ENCODE measurements at places on chromosomes 12 and 14.
A peak's percentile ranks its signal among the peaks of the same experiment; 100 is the strongest.

DNA sequence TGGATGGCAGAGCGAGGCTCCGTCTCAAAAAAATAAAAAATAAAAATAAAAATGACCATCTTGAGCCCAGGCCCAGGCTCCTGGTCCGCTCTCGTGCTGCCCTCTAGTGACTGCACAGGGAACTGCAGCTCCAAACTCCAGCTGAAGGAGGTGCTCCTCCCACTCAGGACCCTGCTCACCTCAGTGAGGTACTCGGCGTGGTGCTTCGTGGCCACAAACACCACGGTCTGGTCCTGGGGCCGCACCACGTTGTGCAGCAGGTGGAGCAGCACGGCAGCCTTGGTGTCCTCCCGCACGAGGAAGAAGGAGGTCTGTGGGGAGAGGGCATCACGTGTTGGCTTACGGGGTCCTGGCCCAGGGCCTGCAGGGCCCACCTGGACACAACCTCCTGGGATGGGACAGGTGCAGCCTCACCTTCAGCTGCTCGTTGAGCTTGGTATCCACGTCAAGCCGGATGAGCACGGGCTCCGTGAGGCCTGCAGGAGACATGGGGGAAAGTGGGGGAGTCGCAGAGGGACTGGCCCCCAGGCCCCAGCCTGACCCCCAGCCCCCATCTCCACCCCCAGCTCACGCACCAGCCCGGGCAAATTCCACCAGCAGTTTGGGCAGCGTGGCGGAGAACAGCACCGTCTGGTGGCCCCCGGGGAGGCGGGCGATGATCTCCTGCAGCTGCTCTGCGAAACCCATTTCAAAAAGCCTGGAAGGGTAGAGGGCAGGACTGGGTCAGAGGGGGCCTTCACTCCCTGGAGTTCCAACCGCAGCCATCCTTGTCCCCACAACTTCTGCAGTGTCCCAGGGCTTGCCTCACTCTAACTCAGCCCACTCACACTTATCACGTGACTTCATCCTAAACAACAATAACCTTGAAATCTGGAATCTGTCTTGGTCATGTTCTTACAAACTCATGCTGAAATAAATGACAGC is 10.6 kb downstream of the DDX54 start:
- no peaks in the 10 kb centered on the region for H3K4me1 ChIP-seq
- no peak overlapping the region for H3K27ac ChIP-seq
- H3K27me3 ChIP-seq = no peaks in the 10 kb centered on the region
- peaks cover 78% of the 10 kb centered on the region for H3K36me3 ChIP-seq

- H3K27ac ChIP-seq = peak overlapping the region; percentile 29
- no peak for DNase-seq
- H3K27me3 ChIP-seq = no peaks in the 10 kb centered on the region
- no peak overlapping the region for H3K4me3 ChIP-seq
- H3K4me1 ChIP-seq = no peaks in the 10 kb centered on the region
Observed at GRCh38 chr12:68237619-68238018, 12.0 kb upstream of the IL26 start.

- H3K4me1 ChIP-seq = no peaks in the 10 kb centered on the region
- H3K27ac ChIP-seq = no peak overlapping the region
- H3K27me3 ChIP-seq = peaks cover 8% of the 10 kb centered on the region
- H3K4me3 ChIP-seq = no peak overlapping the region
- DNase-seq = no peak
Observed at GRCh38 chr12:110084314-110085015, 36.1 kb upstream of the C12orf76 start.

- peak; percentile 49 for DNase-seq
- H3K27ac ChIP-seq = no peak overlapping the region
- no peaks in the 10 kb centered on the region for H3K36me3 ChIP-seq
- no peaks in the 10 kb centered on the region for H3K4me1 ChIP-seq
Observed at GRCh38 chr12:113214895-113215400, 6.3 kb upstream of the TPCN1 start.

DNA sequence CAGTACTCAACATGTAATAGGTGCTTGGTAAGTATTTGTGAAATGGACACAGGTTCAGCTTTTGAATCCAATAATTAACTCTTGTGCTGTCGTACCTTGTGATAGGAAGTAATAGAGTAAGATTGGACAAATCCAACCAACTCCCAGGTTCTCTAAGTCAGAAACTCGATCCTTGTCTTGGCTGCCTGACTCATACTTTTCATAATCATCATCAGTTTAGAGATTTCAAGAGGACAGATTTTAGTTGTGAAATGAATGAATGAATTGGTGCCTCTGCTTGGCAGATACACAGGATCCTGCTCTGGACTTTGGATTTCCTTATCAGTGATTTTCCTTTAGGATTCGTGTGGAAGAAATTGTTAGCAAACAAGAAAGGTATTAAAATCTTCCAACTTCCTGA is 1145.2 kb downstream of the AACS start:
- H3K36me3 ChIP-seq = no peaks in the 10 kb centered on the region
- H3K27ac ChIP-seq = no peak overlapping the region
- DNase-seq = no peak

- DNase-seq = no peak
- no peaks in the 10 kb centered on the region for H3K36me3 ChIP-seq
- H3K27ac ChIP-seq = no peak overlapping the region
- no peaks in the 10 kb centered on the region for H3K27me3 ChIP-seq
Observed at GRCh38 chr12:1436981-1437380, 157.4 kb downstream of the FBXL14 start.

- H3K27me3 ChIP-seq = peaks cover 9% of the 10 kb centered on the region
- H3K36me3 ChIP-seq = no peaks in the 10 kb centered on the region
- DNase-seq = no peak
- H3K4me3 ChIP-seq = no peak overlapping the region
Observed at GRCh38 chr14:105047283-105048016, 17.8 kb downstream of the GPR132 start.

GRCh38 chr12:22860926-22861325 is 236.0 kb downstream of the ETNK1 start:
- peaks cover 53% of the 10 kb centered on the region for H3K36me3 ChIP-seq
- no peak overlapping the region for H3K27ac ChIP-seq
- peak overlapping the region; percentile 64 for H3K4me3 ChIP-seq
- peak; percentile 83 for DNase-seq

GRCh38 chr12:42750356-42750755 is 160.8 kb upstream of the PRICKLE1 start:
- H3K27me3 ChIP-seq = no peaks in the 10 kb centered on the region
- DNase-seq = no peak
- no peak overlapping the region for H3K4me3 ChIP-seq
- no peaks in the 10 kb centered on the region for H3K36me3 ChIP-seq
- H3K27ac ChIP-seq = no peak overlapping the region

DNA sequence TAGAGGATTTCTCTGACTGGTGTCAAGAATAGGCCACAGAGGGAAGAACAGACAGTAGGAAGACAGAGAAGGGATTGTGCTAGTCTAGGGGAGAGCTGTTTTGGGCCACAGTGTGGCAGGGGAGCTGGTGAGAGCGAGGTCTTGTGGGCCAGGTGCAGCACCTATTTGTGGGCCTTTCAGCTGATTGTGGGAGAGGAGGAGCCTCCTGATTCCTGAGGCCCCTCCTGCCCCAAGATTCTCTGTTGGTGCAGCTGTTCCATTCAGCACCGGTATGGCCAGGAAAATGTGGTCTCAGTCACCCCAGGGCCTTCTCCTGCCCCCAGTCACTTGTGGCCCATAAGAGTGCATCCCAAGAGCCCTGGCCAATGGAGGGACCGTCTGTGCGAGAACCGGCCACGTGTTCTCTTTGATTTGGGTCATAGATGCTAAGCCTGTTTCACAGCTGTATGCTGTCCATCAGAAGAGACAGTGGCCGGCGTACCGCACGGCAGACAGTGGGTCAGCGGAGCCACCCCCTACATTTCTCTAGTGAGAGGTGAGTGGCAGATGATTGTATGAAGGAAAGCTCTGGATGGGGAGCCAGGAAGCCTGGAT is 27.7 kb downstream of the TPCN1 start:
- no peak for DNase-seq
- no peaks in the 10 kb centered on the region for H3K36me3 ChIP-seq
- H3K4me3 ChIP-seq = no peak overlapping the region
- H3K27me3 ChIP-seq = peaks cover 92% of the 10 kb centered on the region

GRCh38 chr14:97411938-97412612 is 614.9 kb downstream of the VRK1 start:
- H3K36me3 ChIP-seq = no peaks in the 10 kb centered on the region
- H3K27ac ChIP-seq = no peak overlapping the region
- peaks cover 51% of the 10 kb centered on the region for H3K27me3 ChIP-seq
- peak; percentile 76 for DNase-seq
- peaks cover 28% of the 10 kb centered on the region for H3K4me1 ChIP-seq

GRCh38 chr14:69887740-69888657 is 8.8 kb downstream of the SMOC1 start:
- no peak overlapping the region for H3K4me3 ChIP-seq
- DNase-seq = no peak
- H3K4me1 ChIP-seq = no peaks in the 10 kb centered on the region
- H3K27me3 ChIP-seq = no peaks in the 10 kb centered on the region

DNA sequence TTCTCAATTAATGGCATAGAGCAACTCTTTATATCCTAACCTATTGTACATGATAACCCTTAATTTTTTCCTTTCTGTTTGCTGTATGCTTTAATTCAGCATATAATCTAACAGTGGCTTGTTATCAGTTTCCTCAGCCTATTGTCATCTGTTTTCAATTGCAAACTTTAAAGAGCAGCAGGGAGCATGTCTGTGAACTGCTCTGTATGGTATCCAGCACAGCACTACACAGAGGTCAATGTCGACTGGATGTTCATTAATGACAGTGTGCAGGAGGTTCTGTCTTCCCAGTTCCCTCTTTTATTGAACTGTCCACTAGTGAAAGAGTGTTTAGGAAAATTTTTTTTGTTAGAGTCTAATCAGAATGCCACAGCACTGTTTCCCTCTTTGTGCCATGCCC is 609.1 kb downstream of the SOX5 start:
- no peak overlapping the region for H3K27ac ChIP-seq
- H3K27me3 ChIP-seq = no peaks in the 10 kb centered on the region
- DNase-seq = no peak
- no peaks in the 10 kb centered on the region for H3K4me1 ChIP-seq

DNA sequence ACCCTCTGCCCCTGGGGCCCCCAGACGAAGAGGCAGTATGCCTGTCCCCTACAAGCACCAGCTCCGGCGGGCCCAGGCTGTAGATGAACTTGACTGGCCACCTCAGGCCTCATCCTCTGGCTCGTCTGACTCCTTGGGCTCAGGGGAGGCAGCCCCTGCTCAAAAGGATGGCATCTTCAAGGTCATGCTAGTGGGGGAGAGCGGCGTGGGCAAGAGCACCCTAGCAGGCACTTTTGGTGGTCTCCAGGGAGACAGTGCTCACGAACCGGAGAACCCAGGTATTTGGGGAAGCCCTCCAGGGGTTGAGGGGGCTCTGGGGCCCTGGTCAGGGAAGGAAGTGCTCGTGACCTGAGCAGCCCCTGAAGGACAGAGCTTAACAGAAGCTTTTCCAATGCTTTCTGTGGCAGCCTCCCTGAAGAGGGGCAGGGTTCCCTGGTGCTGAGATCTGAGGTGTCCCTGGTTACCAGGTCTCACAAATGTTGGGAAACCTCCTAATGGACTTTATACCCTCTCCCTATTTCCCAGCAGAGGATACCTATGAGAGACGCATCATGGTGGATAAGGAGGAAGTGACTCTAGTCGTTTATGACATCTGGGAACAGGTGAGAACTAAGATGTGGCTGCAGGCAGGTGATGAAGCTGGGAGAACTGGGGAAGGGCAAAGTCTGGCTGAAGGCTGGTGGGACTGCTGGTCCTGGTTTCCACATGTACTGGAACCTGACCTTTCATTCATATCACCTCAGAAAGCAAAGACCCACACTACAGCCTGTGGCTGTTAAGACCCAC is 1.9 kb downstream of the REM2 start:
- no peak for DNase-seq
- no peak overlapping the region for H3K27ac ChIP-seq
- H3K4me3 ChIP-seq = no peak overlapping the region
- H3K4me1 ChIP-seq = peaks cover 22% of the 10 kb centered on the region
- H3K27me3 ChIP-seq = peaks cover 4% of the 10 kb centered on the region
- no peaks in the 10 kb centered on the region for H3K36me3 ChIP-seq

- H3K27ac ChIP-seq = no peak overlapping the region
- peaks cover 18% of the 10 kb centered on the region for H3K27me3 ChIP-seq
- peaks cover 5% of the 10 kb centered on the region for H3K4me1 ChIP-seq
- no peak overlapping the region for H3K4me3 ChIP-seq
- DNase-seq = no peak
- H3K36me3 ChIP-seq = no peaks in the 10 kb centered on the region
Observed at GRCh38 chr12:62861586-62861985, 73.4 kb downstream of the PPM1H start.

DNA sequence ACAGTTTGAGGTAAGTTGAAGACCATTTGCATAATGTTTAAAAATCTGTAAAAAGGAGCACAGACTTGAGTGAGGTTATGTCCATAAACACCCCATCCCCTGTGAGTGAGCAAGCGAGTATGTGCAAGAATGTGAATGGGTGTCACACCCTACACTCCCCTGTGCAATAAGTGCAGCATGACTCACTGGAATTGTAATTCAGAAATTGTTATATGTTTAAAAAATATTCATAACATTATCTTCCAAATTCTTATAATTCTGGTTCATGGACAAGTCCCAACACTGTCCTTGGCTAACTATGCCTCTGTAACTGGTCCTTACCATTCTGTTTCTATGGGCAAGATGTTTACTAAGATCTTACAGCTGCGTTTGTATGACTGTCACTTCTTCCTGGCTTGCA is 207.8 kb upstream of the FAR2 start:
- no peaks in the 10 kb centered on the region for H3K36me3 ChIP-seq
- no peak overlapping the region for H3K27ac ChIP-seq
- no peak for DNase-seq
- H3K27me3 ChIP-seq = no peaks in the 10 kb centered on the region

GRCh38 chr14:73058922-73059673 is 764 bp downstream of the RBM25 start:
- peak; percentile 65 for DNase-seq
- H3K27me3 ChIP-seq = no peaks in the 10 kb centered on the region
- H3K4me3 ChIP-seq = peak overlapping the region; percentile 96
- peak overlapping the region; percentile 94 for H3K27ac ChIP-seq

DNA sequence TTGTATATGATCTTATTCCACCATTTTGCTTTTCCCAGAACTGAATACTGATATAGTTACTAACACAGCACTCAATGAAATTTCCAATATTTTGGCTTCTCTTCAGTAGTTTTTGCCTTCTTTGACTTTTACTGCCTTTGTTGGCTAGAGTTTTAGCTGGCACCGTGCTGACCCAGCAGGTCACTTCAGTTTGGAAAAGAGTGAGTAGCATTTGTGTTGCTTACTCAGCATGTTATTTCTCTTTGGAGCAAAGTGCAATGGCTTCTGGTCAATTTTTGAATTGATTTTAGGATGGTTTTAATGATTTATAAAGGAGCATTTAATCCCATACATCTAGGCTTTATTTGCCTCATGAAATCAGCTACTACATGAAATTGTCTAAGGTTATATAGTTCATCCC is 119.2 kb downstream of the ETNK1 start:
- H3K36me3 ChIP-seq = peaks cover 82% of the 10 kb centered on the region
- H3K4me3 ChIP-seq = no peak overlapping the region
- no peaks in the 10 kb centered on the region for H3K4me1 ChIP-seq
- H3K27me3 ChIP-seq = no peaks in the 10 kb centered on the region

GRCh38 chr14:96792003-96792402 is 5.2 kb upstream of the VRK1 start:
- peaks cover 5% of the 10 kb centered on the region for H3K27me3 ChIP-seq
- H3K4me1 ChIP-seq = no peaks in the 10 kb centered on the region
- no peak for DNase-seq
- H3K36me3 ChIP-seq = no peaks in the 10 kb centered on the region

- no peaks in the 10 kb centered on the region for H3K27me3 ChIP-seq
- H3K4me3 ChIP-seq = no peak overlapping the region
- no peak overlapping the region for H3K27ac ChIP-seq
- no peaks in the 10 kb centered on the region for H3K4me1 ChIP-seq
- no peaks in the 10 kb centered on the region for H3K36me3 ChIP-seq
- DNase-seq = peak; percentile 24
Observed at GRCh38 chr12:122459211-122459610, 36.7 kb upstream of the CLIP1 start.
